Astrocyte (in vitro differentiated cells and primary cell): ENCODE measurements at places on chromosomes 1 and 21. TPM values are rescaled to one million over a fixed set of nuclear protein-coding genes. Genes with fewer than 3 reads are reported as not detected.

DNA sequence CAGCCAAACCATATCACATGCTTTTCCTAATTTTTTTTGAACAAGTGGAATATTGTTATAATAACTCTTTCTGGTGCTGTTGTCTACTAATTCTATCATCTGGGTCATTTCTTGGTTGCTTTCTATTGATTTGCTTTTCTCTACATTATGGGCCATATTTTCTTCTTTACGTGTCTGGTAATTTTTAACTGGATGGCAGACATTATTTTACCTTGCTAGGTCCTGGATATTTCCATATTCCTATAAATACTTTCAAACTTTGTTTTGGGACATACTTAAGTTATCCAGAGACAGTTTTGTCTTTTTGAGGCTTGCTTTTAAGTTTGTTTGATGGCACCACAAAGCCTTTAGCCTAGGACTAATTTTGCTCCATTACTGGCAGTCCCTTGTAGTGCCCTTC, 11.3 kb downstream of the HS2ST1 start:
- DNase-seq, result no peak
- H3K4me1 ChIP-seq, result no peaks in the 10 kb centered on the region
- no peak overlapping the region for H3K27ac ChIP-seq
- H3K36me3 ChIP-seq, result no peaks in the 10 kb centered on the region
- H3K27me3 ChIP-seq, result no peaks in the 10 kb centered on the region

DNA sequence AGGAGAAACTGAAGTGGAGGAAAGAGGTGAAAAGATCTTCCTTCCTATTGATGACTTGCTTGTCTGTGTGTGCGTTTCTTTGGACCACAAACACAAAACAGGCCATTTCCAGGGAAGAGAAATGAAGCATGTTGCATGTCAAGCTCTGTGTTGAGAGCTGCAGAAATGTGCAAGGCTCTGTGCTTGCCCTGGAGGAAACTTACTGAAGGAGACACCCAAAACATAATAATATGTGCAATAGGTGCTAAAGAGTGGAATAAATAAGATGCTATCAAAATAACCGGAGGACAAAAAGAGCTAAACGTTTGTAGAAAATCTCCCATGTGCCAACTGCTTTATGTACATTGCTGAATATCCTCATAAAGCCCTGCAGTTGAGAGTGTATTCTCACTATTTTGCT, 195.2 kb upstream of the HMGB4 start:
- no peak overlapping the region for H3K27ac ChIP-seq
- DNase-seq, result no peak
- H3K4me3 ChIP-seq, result no peak overlapping the region
- no peaks in the 10 kb centered on the region for H3K36me3 ChIP-seq
- no peaks in the 10 kb centered on the region for H3K4me1 ChIP-seq

DNA sequence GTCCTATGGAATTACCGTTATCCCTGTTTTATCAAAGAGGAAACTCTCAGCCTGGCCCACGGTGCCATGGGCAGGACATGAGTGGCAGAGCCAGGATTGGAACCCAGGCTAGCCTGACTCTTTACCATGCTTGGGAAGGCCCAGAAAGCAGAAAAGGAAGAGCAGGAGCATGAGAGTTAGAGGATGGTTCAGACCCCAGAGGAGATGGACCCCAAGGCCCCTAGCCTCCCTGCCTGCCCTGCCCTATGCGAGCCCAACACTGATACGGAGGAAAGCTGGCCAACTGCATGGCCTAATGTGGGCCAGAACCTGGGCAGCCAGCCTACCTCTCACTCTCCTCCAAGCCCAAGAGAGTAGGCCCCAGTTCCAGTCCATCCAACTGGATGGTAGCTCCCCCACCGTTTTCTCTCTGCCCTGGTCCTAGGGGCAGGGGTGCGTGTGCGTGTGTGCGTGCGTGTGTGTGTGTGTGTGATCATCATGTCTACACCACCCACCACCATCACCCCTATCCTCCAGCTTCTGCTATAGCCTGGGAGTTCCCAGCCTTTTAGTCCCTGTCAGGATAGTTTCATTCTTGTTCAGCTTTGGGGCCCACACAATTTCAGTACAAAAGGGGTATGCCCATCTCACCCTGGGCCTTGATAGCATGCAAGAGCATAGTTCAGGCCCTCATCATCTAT, 15.4 kb upstream of the MEX3A start:
- H3K4me3 ChIP-seq, result no peak overlapping the region
- no peaks in the 10 kb centered on the region for H3K27me3 ChIP-seq
- DNase-seq, result no peak
- H3K27ac ChIP-seq, result peak overlapping the region; percentile 91
- peaks cover 30% of the 10 kb centered on the region for H3K4me1 ChIP-seq

- no peaks in the 10 kb centered on the region for H3K4me1 ChIP-seq
- H3K4me3 ChIP-seq, result no peak overlapping the region
- no peak for DNase-seq
- H3K27me3 ChIP-seq, result no peaks in the 10 kb centered on the region
Measured at GRCh38 chr1:51297401-51298321, 32.7 kb downstream of the TTC39A start.

GRCh38 chr1:45769261-45769932, 18.9 kb upstream of the IPP start:
- no peaks in the 10 kb centered on the region for H3K36me3 ChIP-seq
- peak; percentile 95 for DNase-seq
- H3K27me3 ChIP-seq, result no peaks in the 10 kb centered on the region

DNA sequence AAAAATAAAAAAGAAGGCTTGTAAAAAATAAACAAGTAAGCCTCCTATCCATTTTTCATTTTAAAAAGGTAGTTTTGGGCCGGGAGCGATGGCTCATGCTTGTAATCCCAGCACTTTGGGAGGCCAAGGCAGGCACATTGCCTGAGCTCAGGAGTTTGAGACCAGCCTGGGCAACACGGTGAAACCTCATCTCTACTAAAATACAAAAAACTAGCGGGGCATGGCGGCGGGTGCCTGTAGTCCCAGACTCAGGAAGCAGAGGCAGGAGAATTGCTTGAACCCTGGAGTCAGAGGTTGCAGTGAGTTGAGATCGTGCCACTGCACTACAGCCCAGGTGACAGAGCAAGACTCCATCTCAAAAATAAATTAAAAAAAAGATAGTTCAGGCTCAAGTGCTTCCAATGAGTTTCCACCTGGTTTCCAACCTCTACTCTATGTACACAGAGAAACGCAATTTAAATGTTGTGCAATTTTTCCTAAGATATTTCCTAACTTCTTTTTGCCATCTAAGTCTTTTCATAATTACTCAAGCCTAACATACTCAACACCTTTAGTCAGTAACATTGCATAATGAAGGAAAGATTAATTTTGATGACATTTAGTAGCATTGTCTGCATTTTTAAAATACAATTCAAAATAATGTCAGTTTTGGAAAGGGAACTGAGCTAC, 106.3 kb downstream of the KCNT2 start:
- H3K36me3 ChIP-seq, result no peaks in the 10 kb centered on the region
- no peak overlapping the region for H3K4me3 ChIP-seq
- no peaks in the 10 kb centered on the region for H3K4me1 ChIP-seq
- H3K27ac ChIP-seq, result no peak overlapping the region

DNA sequence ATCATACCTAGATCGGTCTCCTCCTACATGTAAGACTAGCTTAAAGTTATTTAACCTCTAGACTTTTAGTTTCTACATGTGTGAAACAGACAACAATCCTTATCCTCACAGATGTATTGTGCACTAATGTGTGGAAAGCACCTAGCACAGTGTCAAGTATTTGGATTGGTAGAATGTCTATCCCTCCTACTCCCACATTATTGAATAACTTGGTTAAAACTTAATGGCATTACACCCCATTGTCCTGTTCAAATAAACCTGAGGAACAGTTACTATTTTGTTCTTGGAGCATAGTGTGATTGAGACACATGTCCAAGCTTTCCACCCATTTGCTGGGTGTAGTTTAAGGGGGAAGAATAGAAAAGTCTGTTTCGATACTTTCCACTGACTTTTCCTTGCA, 208.8 kb upstream of the JUN start:
- no peaks in the 10 kb centered on the region for H3K27me3 ChIP-seq
- no peak for DNase-seq
- no peaks in the 10 kb centered on the region for H3K4me1 ChIP-seq
- H3K4me3 ChIP-seq, result no peak overlapping the region
- no peaks in the 10 kb centered on the region for H3K36me3 ChIP-seq

DNA sequence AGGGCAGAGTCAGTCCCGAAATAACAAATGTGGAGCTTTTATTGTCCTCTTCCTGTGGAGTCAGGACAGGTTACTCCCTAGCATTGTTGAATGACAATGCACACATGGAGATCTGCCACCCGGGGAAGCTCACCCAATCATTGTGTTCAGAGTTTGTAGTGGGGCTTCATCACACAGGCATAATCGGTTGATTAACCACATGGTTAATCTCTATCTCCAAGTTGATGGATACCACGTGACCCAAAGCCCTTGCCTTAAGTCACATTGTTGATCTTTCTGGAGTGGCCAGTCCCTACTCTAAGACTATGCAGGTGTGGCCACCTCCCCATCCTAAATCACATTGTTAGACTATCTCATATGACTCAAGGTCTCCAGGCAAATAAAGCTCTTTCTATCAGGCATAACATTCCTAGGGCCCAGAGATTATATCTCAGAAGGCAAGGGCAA, 2.6 kb upstream of the C1orf141 start:
- H3K36me3 ChIP-seq, result no peaks in the 10 kb centered on the region
- DNase-seq, result no peak
- no peak overlapping the region for H3K27ac ChIP-seq
- no peak overlapping the region for H3K4me3 ChIP-seq
- no peaks in the 10 kb centered on the region for H3K4me1 ChIP-seq
- no peaks in the 10 kb centered on the region for H3K27me3 ChIP-seq

DNA sequence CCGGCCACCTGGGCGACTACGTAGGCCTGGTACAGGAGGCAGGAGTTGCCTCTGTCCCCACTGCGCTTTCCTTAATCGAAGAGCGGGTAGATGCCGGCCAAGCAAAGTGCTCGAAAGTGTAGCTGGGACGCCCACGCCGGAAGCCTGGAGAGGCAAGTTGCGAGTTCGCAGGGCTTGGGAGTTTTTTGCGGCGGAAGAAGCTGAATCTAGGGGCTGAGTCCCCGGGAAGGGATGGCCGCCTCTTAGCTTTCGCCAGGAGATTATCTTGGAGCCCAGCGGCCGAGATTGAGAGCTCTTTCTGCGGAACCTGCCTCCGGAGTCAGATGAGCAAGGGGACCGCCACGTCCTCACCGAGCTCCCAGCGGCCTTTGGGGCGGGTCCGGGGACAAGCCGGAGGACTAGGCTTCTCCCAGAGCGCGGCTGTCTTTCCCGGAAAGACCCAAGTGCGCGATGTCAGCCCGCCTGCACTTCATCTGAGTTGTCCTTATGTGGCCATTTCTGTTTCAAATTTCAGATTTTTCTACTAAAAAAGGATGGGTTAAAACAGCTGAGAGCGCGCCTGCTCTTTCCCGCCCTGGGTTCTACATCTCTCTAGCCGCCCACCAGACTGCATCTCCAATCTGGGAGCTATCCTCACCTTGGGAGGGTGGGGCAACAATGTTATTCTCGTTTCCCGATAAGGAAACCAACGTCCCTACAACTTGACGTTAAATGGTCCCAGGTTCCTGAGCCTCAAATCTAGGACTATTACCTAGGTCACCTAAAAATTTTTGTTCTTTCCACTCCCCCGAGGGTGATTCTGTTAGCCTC, 12.4 kb upstream of the TBX15 start:
- no peaks in the 10 kb centered on the region for H3K36me3 ChIP-seq
- peaks cover 12% of the 10 kb centered on the region for H3K4me1 ChIP-seq
- H3K4me3 ChIP-seq, result peak overlapping the region; percentile 33
- H3K27ac ChIP-seq, result no peak overlapping the region

- no peak overlapping the region for H3K4me3 ChIP-seq
- no peaks in the 10 kb centered on the region for H3K27me3 ChIP-seq
- no peak overlapping the region for H3K27ac ChIP-seq
- DNase-seq, result no peak
- no peaks in the 10 kb centered on the region for H3K36me3 ChIP-seq
Measured at GRCh38 chr1:228185641-228185965, 20.0 kb downstream of the IBA57 start.

- no peak overlapping the region for H3K4me3 ChIP-seq
- H3K4me1 ChIP-seq, result peaks cover 4% of the 10 kb centered on the region
- no peaks in the 10 kb centered on the region for H3K27me3 ChIP-seq
- no peak overlapping the region for H3K27ac ChIP-seq
- DNase-seq, result no peak
Measured at GRCh38 chr1:244759158-244759557, 76.3 kb upstream of the COX20 start.

DNA sequence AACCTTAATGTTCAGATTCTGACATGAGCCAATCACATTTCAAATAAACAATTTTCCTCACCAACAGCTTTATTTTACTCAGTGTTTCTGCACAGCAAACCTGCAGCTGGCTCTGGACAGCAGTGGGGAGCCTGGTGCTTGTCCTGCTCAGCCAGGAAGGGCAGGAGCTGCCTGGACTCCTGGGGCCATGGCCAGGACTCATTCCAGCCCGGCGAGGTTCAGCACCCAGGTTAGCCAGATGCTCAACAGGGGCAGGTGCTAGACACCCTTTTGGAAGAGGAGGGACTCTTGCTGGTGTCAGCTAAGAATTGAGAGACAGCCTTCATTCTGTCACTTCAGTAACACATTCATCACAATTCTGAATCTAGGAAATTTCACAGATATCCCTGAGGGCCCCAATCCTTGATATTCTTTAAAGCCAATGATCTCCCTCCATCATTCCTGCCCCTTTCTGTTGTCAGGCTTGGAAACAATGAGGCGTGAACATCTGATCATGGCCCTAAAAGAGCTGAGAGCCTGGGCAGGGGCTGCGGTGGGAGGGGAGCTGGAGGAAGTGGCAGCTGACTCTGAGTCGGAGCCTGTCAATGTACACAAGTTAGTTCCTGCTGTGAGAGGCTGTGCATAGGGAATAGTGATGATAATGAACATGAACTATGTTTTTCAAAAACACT, 251.3 kb downstream of the SDCCAG8 start:
- no peak overlapping the region for H3K4me3 ChIP-seq
- H3K36me3 ChIP-seq, result peaks cover 11% of the 10 kb centered on the region
- no peak for DNase-seq

- no peak for DNase-seq
- no peak overlapping the region for H3K27ac ChIP-seq
- H3K4me1 ChIP-seq, result no peaks in the 10 kb centered on the region
- H3K4me3 ChIP-seq, result no peak overlapping the region
- H3K27me3 ChIP-seq, result no peaks in the 10 kb centered on the region
Measured at GRCh38 chr1:169217636-169218035, 111.1 kb downstream of the ATP1B1 start.

DNA sequence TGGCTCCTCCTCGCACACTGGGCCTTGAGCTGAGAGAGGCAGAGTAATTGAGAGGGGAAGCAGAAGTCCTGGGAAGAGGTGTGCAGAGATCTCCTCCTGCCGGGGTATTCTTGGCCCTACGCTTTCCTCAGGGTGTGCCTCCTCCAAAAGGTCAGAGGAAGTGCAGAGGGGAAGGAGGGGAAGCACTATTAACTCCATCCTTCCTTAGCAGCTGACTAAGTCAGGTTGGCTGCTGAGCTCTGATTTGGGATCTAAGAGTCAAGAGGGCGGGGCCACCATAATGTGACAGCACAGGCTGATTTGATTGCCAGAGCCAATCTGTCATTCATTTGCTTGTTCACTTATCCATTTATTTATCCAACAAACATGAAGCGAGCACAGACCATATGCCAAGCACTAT, 12.3 kb downstream of the ATP2B4 start:
- peaks cover 3% of the 10 kb centered on the region for H3K36me3 ChIP-seq
- no peak overlapping the region for H3K27ac ChIP-seq
- no peaks in the 10 kb centered on the region for H3K27me3 ChIP-seq

TDRD5 gene
- not detected in 2 replicates for total RNA-seq

STIL gene
- 5.1 and 8.8 TPM in 2 replicates for total RNA-seq

LDLRAD1 gene
- not detected in 2 replicates for total RNA-seq

TARDBP gene
- 140 and 148 TPM in 2 replicates for total RNA-seq

NID1 gene
- total RNA-seq, result 73.0 and 76.8 TPM in 2 replicates
